ENCODE measurements at places on chromosomes 5 and 9. TPM values are rescaled to one million over a fixed set of nuclear protein-coding genes. Genes with fewer than 3 reads are reported as not detected.

DNA sequence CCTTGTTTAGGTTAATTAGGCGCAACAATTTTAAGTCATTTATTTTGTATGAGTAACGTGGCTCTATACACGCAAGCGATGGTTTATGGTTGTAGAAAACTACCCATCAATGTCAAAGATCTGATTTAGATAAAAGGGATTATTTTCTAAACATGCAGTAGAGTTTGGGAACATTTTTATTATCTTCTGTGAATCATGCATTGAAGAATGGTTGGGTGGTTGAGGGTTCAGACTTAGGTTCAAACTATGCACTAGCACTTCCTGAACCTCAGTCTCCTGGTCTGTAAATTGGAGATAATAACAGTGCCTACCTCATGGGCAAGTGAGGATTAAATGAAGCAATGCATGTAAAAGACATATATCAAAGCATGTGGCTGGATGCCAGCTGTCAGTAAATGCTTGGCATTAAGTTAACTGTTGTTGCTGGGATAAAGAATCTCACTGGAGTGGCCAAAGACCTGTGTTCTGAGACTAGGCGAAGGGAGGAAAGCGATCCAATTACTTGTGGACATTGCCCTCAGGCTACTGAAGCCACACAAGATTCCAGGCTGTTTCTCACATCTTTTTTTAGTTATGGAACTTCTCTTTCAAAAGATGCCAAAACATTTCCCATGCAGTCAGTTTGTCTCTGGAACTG is 1.1 kb upstream of the OTULINL start:
- H3K36me3 ChIP-seq: no peaks in the 10 kb centered on the region
- H3K27ac ChIP-seq: no peak overlapping the region
- H3K4me1 ChIP-seq: no peaks in the 10 kb centered on the region
- DNase-seq: no peak
- H3K4me3 ChIP-seq: no peak overlapping the region
- no peaks in the 10 kb centered on the region for H3K27me3 ChIP-seq

Gene CNOT8
- total RNA-seq: 64.3 TPM

DNA sequence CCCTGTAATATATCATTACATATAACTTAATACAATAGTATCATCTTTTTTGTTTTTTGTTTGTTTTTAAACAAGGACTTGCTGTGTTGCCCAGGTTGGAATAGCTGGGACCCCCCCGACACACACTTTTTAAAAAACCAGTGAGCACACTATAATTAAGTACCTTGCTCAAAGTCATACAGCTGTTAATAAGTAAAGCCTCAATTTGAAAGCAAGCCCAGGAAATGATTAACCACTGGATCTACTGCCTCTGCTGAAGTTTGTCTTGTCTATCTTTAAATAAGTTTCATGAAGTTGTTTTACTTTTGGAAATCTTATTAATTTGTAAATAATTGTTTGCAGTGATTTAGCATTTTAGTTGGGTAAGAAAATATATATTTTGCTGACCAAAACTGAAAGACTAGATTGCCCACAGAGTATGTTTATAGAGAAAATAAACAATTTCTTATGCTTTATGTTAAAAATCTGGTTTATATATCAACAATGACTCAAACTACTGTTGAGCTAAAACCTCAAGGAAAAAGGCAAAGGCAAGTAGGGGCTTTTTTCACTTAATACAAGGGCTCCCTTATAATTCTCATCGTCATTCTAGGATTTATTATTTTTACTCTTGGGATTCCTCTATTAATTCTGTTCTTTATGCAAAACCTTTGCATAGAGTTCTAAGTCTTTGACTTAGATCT is 5.8 kb upstream of the CARNMT1 start:
- H3K36me3 ChIP-seq: no peaks in the 10 kb centered on the region
- no peak overlapping the region for H3K4me3 ChIP-seq
- no peaks in the 10 kb centered on the region for H3K27me3 ChIP-seq
- DNase-seq: no peak
- H3K4me1 ChIP-seq: peaks cover 1% of the 10 kb centered on the region
- H3K27ac ChIP-seq: no peak overlapping the region

Gene FREM1
- not detected for total RNA-seq

DNA sequence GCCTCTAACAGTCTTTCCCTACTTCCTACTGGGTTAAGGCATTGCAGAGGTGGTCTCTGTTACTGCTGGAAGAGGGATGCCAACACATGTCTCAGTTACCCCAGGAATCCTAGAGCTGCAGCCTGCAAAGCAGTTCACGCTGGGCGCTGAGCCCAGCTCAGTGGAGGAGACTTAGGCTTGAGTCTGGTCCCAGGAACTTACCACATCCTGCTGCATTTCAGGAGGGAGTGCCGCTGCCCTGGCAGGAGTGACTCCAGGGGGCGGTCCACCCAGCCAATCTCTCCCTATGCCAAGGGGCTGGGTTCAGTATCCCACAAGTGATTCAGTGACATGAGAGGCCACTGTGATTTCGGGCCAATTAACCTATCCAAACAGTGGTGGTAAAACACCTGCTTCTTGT is 7.6 kb downstream of the TTC16 start:
- H3K4me3 ChIP-seq: no peak overlapping the region
- no peaks in the 10 kb centered on the region for H3K36me3 ChIP-seq
- H3K27ac ChIP-seq: no peak overlapping the region
- DNase-seq: no peak
- H3K4me1 ChIP-seq: no peaks in the 10 kb centered on the region

DNA sequence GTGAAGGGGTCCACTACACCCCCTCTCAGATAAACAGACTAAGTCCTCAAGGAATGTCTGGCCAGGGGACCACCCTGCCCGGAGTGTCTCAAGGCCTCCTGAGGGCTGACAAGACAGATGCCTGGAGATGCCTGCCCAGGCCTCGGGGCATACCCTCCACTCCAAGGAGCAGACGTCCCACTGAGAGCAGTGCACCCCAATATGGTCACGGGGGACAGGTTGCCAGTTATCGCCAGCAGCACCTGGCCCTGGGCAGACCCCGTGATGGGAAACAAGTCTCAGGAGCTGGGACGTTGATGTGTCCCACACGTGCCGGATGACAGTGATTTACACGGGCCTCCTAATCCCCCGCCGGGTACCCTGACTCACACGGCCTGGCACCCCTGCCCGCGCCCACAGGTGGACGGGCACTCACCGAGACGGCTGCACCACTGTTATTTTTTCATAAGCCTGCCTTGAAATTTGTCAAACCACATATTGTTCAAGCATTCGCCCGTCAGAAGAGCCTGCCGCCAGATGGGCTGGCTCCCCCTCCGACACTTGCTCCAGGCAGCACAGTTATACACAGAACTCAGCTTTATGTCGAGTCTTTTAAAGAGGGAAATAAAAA is 43.9 kb downstream of the BARX1 start:
- no peaks in the 10 kb centered on the region for H3K36me3 ChIP-seq
- no peak overlapping the region for H3K27ac ChIP-seq
- no peak for DNase-seq
- no peak overlapping the region for H3K4me3 ChIP-seq
- peaks cover 3% of the 10 kb centered on the region for H3K4me1 ChIP-seq

DNA sequence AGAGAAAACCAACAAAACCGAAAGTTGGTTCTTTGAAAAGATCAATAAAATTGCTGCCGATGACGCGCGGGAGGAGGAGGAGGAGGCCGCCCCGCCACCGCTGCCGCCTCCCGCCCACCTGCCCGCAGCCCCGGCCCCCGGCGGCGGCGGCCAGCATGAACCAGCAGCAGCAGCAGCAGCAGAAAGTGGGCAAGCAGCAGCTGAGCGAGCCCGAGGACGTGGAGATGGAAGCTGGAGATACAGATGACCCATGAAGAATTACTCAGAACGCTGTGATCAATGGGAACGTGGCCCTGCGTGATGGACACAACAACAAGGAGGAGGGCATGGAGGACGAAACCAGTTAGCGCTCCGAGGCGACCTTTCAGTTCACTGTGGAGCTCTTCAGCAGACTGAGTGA is 53.9 kb upstream of the EFNA5 start:
- H3K36me3 ChIP-seq: no peaks in the 10 kb centered on the region
- DNase-seq: no peak
- H3K4me3 ChIP-seq: no peak overlapping the region
- H3K4me1 ChIP-seq: no peaks in the 10 kb centered on the region
- H3K27me3 ChIP-seq: no peaks in the 10 kb centered on the region

GRCh38 chr5:132447196-132447595 is 43.4 kb downstream of the IRF1 start:
- H3K27ac ChIP-seq: no peak overlapping the region
- H3K4me3 ChIP-seq: no peak overlapping the region
- H3K4me1 ChIP-seq: no peaks in the 10 kb centered on the region
- no peaks in the 10 kb centered on the region for H3K36me3 ChIP-seq
- H3K27me3 ChIP-seq: no peaks in the 10 kb centered on the region

DNA sequence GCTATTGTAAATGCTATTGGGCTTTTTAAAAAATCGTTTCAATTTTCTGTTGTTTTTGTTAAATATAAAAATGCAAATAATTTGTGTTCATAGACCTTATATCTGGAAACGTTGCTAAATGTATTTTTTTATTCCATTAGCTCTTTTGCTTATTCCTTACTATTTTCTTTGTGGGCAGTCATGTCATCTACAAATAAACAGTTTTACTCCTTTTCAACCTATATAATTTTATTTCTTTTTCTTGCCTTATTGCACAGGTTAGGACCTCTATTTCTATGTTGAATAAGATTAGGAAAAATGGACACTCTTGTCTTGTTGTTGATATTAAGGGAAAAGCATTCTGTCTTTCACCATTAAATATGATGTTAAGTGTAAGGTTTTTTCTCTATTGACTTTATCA is 348.8 kb downstream of the CWC27 start:
- no peak overlapping the region for H3K4me3 ChIP-seq
- H3K27ac ChIP-seq: no peak overlapping the region

Gene ANXA2R
- 15.3 TPM for total RNA-seq

GRCh38 chr9:37146410-37146809 is 26.0 kb downstream of the ZCCHC7 start:
- peak; percentile 75 for DNase-seq
- H3K36me3 ChIP-seq: peaks cover 34% of the 10 kb centered on the region
- H3K4me1 ChIP-seq: peaks cover 87% of the 10 kb centered on the region

- H3K4me3 ChIP-seq: peak overlapping the region; percentile 85
- no peaks in the 10 kb centered on the region for H3K36me3 ChIP-seq
- H3K27ac ChIP-seq: peak overlapping the region; percentile 53
- no peaks in the 10 kb centered on the region for H3K27me3 ChIP-seq
Measured at GRCh38 chr5:181188700-181189362, 16.2 kb downstream of the TRIM7 start.
